Left renal pelvis (tissue), 4 donors: ENCODE measurements at places on chromosomes 7 and 10. TPM values are rescaled to one million over a fixed set of nuclear protein-coding genes. Genes with fewer than 3 reads are reported as not detected.

LRRC17 gene
- polyA plus RNA-seq, result 82.0 TPM

TRIM73 gene
- polyA plus RNA-seq, result 3.8 TPM

GPR85 gene
- polyA plus RNA-seq, result 1.4 TPM

SEMA4G gene
- 38.0 TPM for polyA plus RNA-seq

OR2A5 gene
- not detected for polyA plus RNA-seq

ADCY1 gene
- 2.8 TPM for polyA plus RNA-seq

CYP3A7 gene
- polyA plus RNA-seq, result 0.66 TPM

DDC gene
- polyA plus RNA-seq, result 78.5 TPM
